ENCODE measurements at places on chromosomes 7 and 10.

DNA sequence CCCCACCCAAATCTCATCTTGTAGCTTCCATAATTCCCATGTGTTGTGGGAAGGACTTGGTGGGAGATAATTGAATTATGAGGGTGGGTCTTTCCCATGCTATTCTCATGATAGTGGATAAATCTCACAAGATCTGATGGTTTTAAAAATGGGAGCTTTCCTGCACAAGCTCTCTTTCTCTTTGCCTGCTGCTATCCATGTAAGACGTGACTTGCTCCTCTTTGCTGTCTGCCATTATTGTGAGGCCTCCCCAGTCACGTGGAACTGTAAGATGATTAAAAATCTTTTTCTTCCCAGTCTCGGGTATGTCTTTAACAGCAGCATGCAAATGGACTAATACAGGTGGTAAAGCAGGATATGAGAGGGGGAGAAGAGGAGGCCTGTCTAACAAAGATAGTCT lies 88.3 kb downstream of the TMEM106B start:
- DNase-seq, result no peak

- DNase-seq, result no peak
These were observed 57.1 kb upstream of the BAMBI start for GRCh38 chr10:28620251-28620650.

DNA sequence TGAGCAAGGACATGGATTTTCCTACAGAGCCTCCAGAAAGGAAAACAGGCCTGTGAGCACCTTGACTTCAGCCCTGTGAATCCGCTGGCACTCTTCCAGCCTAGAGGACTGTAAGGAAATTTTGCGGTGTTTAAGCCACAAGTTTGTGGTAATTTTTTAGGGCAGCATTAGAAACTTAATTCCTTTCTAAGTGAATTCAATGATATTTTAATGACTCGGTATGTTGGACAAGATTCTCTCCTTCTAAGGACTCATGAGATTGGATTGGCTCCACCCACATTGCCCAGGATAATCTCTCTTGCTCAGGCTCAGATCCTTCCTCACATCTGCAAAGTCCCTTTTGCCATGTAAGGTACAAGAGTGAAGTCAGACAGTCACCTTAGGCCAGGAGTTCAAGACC lies 4.5 kb downstream of the LYZL2 start:
- no peak for DNase-seq

DNA sequence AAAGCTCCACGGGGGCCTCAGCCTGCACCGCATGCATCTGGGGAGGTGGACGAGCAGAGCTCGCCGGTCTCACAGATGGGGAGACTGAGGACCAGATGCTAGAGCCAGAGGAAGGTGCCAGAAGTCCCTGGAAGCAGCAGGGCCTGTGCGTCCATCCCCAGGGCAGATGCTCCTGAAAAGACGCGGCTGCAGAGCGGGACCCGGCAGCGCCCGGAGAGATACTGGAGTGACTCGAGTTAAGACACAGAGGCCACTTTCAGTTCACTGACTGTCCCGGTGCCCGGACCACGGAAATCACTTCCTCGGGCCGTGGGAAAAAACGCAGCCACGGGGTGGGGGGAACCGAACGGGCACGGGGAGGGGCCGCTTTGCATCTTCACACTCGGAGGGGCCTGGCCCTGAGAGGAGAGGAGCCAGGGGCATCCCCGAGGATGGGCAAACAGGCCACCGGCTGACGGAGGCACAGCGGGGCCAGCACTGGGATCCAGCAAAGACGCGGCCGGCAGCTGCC lies 85.4 kb downstream of the FOXL3 start:
- DNase-seq, result no peak

DNA sequence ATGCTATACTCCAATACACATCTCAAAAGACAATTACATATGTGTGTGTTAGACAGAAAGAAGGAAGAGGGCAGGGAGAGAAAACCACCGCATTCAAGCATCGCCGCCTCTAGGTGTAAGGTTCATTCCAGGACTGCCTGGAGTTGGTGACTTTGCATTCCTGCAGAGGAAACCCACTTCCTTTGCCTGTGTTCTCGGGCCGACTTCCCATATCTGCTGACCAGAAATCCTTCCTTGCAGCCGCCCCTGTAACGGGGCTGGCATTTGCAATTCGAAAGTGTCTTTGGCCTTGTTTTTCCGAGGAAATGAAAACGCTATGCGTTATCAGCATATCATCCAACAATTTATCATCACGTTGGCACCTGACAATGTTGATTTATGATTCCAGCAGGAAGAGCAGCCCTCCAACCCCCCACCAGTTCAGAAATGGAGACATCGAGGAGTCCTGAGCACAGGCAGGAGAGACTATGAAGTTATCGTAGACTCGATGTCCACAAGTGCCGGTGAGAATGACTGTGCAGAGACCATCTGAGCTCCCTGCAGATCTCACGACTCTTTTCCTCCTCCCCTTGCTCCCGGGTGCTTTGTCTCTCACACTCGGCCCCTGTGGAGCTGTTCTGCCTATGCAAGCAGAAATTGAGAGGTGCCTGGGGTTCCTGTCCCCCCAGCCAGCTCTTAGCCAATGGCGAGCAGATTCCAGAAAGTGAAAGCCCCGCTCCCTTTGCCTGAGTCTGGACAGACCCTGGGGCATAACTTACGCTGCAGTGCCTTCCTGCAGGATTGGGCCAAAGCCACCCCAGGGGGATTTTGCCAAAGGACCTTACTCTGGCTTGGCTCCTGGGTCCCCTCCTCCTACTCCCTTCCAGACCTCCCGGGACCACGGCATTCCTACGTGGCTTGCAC lies 68.9 kb upstream of the FOXK1 start:
- no peak for DNase-seq

GRCh38 chr10:17029581-17030271 lies 99.9 kb downstream of the CUBN start:
- peak; percentile 66 for DNase-seq

DNA sequence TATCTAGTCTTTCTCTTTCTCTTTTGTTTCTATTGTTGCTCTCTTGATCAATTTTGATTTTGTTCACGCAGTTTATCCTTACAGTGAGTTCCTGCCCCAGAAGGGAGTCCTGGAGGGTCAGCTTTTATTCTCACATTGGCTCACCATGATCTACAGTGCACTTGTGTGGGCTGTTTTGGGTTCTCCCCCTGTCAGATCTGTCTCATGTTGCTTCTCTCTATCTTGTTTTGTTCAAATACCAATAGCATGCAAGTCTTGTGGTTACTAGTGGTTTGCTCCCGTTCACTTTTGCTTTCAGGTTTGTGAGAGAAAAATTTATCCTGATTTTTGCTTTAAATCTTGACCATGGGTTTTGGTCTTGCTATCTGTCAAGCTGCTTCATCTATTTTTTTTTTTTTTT lies 74.3 kb downstream of the PTN start:
- DNase-seq, result no peak

- no peak for DNase-seq
These were observed 11.8 kb upstream of the RRP12 start for GRCh38 chr10:97412891-97413304.

- DNase-seq, result no peak
These were observed 91.8 kb downstream of the RGS10 start for GRCh38 chr10:119450606-119451299.
